ENCODE measurements at places on chromosomes 7 and 10.
A peak's percentile ranks its signal among the peaks of the same experiment; 100 is the strongest.

DNA sequence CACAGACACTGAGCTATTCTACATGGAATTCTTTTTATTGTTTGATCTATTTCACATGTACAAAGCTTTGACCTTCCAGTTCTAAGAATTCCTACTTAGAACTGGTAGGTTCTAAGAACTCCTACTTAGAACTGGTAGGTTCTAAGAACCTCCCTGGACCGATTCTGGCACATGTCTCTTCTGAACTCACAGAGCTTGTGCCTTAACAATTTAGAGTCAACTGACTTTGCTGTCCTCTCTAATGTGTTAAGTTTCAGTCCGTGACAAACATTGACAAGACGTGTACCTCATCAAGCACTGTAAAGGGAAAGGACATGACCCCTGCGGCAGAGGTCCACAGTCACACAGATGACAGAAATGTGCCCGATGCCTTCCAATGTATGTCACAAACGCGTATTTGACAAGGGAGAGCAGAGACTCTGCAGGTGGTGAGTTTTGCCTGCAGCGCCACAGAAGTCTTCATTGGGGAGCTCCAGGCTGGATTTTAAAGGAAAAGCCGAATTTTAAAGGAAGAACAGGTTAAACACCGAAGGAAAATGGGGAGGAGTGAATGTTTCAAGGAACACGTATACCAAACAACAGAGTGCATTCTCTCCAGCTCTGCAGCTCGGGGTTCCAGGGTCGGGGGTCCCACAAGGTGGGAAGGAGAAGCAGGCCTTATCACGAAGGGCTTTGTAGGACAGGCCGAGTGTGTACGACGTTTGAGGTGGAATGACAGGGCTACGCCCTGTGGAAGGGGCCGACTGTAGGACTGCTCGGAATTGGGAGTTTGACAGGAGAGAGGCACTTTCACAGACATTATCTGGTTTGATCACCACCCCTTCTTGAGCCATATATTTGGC lies 161.1 kb upstream of the KLF14 start:
- DNase-seq = no peak

GRCh38 chr10:115771755-115772154 lies 501.3 kb downstream of the GFRA1 start:
- DNase-seq = no peak

- DNase-seq = no peak
Observed at GRCh38 chr7:154423231-154423630, 371.0 kb downstream of the DPP6 start.

- no peak for DNase-seq
Observed at GRCh38 chr7:158414486-158414961, 173.1 kb downstream of the PTPRN2 start.

GRCh38 chr7:86995814-86996213 lies 63.6 kb downstream of the ELAPOR2 start:
- DNase-seq = no peak

- DNase-seq = no peak
Observed at GRCh38 chr10:4488904-4489303, 337.1 kb upstream of the AKR1E2 start.

- DNase-seq = no peak
Observed at GRCh38 chr10:61987951-61988379, 86.5 kb downstream of the ARID5B start.

GRCh38 chr10:82335831-82336230 lies 460.8 kb downstream of the NRG3 start:
- DNase-seq = no peak

GRCh38 chr7:75033064-75033463 lies 40.5 kb downstream of the RCC1L start:
- DNase-seq = peak; percentile 39

GRCh38 chr10:62475551-62475950 lies 101.4 kb downstream of the ZNF365 start:
- no peak for DNase-seq

DNA sequence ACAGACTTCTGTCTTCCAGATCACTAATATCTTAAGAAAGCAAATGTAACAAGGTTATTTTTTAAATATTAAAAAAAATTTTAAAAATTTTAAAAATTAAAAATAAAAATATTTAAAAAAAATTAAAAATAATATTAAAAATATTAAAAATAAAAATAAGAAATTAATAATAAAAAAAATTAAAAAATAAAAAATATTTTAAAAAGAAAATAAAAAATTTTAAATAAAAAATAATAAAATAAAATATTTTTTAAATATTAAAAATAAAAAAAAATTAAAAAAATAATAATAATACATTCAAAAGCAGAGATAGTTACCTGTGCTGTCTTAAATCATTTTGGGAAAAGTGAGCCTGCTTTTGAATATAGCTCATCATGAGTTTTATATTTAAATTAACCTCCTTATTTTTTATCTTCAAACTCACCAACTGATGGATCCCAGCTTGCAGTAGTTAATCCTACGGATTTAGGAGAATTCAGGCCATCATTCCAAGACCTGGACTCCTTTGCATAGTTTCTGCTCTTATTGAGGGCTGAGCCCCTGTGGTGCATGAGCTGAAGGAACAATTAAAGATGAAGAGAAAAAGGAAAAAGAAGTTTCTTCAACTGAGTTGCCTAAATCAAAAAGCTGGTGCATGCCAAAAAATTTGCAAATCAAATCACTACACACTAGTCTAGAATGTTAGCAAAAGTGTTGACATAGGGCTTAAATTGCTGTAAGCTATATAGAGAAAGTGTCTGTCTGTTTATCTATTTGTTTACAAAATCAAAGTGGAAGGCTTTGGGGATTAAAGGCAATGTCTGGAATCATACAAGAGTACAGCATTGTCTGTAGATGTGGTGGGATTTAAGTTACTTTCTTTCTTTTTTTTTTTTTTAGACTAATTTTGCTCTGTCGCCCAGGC lies 50.5 kb upstream of the ZNF438 start:
- no peak for DNase-seq

- DNase-seq = no peak
Observed at GRCh38 chr10:103055105-103055504, 137.0 kb downstream of the CNNM2 start.

- DNase-seq = no peak
Observed at GRCh38 chr7:87218796-87219544, 562 bp downstream of the TMEM243 start.

DNA sequence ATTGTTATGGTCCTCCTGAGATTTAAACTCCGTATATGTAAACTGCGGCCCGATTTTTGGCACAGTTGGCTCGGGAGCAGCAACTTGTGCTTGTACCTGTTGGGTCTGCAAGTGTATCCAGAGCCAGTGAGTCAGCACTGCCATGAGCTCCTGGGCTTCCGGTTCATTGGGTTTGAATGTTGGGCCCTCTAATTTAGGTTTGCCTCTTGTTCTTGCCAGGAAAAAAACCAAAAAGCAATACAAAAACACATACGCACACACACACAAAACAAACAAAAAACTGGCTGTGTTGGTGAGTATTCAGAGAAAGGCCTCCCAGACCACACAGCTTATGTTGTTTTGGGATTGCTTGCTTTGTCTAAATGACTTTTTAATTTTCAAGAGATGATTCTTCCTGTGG lies 26.3 kb downstream of the SND1 start:
- no peak for DNase-seq

GRCh38 chr7:2717293-2718261 lies 29.6 kb downstream of the AMZ1 start:
- no peak for DNase-seq

DNA sequence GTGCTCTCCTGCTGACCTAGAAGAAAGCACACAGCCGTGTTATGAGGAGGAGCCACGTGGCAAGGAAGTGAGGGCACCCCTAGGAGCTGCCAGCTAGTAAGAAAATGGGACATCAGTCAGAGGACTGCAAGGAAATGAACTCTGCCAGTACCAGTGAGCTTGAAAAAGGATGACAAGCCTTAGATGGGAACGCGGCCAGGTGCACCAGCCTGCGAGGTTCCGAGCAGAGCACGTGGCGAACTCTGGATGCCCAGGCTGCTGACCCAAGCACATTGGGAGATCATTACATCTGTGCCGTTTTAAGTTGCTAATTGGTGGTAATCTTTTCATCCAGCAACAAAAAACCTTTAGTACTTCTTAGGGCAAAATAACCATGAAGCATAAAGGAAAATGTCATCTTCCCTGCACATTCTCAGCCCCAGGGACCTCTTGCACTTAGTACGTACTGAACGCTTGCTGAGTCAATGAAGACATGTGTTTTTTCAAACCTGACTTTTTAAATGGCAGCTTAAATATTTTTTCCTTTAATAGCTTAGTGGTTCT lies 69.4 kb downstream of the AMZ1 start:
- DNase-seq = no peak

GRCh38 chr10:77804371-77804770 lies 122.2 kb downstream of the DLG5 start:
- no peak for DNase-seq

- DNase-seq = no peak
Observed at GRCh38 chr7:25006276-25006675, 26.3 kb upstream of the OSBPL3 start.

GRCh38 chr7:11185179-11185815 lies 211.6 kb downstream of the PHF14 start:
- no peak for DNase-seq

- no peak for DNase-seq
Observed at GRCh38 chr10:67487199-67487598, 208.8 kb downstream of the CTNNA3 start.

DNA sequence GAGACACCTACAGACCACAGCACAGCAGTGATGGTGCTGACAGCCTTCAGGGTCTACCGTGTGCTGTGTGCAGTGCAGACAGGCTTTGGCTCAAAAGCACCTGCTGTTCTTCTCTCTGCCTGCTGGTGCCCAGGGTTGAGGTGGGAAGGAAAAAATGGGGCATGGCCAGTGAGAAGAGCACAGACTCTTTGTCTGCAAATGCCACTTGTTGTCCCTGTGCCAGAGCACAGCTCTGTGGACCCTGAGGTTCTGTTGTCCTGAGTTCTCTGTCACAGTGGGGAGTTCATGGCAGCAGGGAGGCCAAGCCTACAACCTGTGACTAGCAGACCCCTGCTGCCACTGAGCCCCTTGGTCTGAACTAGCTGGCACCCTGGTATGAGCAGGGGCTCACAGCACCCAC lies 376.7 kb downstream of the GLRX3 start:
- DNase-seq = no peak

DNA sequence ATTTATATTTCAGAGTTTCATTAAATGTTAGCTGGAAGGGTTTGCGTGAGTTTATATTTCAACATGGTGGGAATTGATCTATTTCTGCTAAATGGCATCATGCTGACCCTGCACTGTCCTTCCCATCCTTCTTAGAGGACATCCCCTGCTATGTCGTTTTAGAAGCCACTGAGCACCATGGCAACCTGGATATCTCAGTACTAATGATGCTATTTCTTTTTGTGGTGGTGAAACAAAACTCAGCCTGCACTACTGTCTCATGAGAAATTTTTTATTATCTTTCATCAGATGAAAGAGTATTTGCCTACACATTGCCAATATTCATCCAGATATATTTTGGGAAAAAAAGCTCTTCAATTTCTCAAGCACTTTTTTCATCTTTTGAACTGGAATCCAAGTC lies 12.1 kb downstream of the EPDR1 start:
- DNase-seq = no peak

DNA sequence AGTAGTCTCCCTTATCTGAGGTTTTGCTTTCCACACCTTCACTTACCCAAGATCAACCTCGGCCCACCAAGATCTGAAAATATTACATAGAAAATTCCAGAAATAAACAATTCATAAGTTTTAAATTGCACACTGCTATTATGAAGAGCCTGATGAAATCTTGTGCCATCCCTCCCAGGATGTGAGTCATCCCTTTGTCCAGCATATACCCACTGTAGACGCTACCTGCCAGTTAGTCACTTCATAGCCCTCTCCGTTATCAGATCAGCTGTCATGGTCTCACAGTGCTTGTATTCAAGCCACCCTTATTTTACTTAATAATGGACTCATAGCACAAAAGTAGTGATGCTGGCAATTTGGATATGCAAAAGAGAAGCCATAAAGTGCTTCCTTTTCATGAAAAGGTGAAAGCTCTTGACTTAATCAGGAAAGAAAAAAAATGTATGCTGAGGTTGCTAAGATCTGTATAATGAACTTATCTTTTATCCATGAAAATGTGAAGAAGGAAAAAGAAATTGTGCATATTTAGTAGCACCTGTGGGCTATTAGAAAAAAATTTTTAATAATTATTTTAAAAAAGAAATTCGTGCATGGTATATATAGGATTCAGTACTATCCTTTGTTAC lies 9.8 kb upstream of the MRPS16 start:
- DNase-seq = no peak

DNA sequence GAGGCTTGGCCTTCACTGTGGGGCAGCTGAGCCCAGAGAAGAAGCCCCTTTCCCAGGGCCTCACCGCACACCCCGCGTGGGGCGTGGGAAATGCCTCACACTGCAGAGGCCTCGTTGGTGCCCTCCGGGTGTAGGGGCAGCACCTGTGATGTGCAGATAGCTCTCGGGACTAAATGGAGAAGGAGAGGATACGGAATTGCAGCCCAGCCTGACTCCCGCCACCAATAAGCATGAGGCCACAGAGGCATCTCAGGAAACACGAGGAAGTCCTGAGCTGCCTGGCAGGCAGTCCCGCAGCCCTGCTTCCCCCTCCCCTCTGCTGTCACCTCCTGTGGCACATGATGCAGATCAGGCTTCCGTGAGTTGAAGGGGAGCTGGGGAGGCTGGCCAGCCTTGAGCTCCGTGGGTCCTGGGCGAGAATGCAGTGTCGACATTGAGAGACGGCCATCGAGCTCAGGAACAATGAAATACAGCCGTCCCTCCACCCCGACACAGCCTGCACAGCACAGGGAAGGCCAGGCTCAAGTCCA lies 59.6 kb upstream of the PPP2R2D start:
- no peak for DNase-seq

- DNase-seq = no peak
Observed at GRCh38 chr7:4164556-4164955, 517.5 kb upstream of the FOXK1 start.

DNA sequence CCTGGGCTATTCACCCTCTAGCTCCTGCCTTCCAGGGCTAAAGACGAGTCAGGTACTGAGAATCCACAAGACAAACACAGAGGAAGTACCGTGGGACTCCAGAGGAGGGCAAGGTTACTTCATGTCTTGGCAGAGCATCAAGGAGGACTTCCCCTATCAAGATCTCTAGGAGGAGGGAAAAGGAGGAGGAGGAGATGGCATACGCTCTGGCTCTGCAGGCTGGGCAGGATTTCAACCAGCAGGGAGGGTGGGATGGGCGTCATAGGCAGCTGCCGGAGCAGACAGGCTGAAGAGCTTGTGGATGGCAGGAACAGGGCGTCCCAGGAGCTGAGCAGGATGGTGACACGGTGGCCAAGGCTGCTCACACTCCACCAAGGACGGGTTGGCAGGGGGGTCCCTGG lies 21.3 kb downstream of the MDH2 start:
- no peak for DNase-seq

GRCh38 chr10:97157578-97158095 lies 28.1 kb downstream of the SLIT1 start:
- no peak for DNase-seq

DNA sequence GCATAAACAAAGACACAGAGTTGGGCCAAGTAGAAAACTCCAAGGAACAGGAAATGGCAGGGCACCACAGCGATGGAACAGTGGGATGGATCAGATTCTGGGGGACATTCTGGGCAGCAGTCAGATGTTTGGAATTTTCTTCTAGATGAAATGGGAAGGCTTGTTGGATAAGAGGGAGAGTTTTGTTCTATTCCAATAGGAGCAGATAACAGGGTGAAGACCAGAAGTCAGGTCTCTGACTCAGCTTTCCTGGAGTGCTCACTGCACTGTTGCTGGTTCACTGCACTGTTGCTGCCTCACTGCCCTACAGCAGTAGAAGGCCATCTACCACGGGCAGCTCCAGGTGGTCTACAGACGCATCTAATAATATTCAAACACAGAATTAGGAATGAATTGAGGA lies 135.6 kb downstream of the ATE1 start:
- DNase-seq = no peak

GRCh38 chr10:58734664-58735063 lies 222.0 kb downstream of the BICC1 start:
- DNase-seq = no peak

- DNase-seq = no peak
Observed at GRCh38 chr7:128091106-128091505, 59.9 kb upstream of the LRRC4 start.

Data from D721Med (cell line).